ENCODE measurements at places on chromosomes 1 and 21. TPM values are rescaled to one million over a fixed set of nuclear protein-coding genes. Genes with fewer than 3 reads are reported as not detected.
A peak's percentile ranks its signal among the peaks of the same experiment; 100 is the strongest.

- no peak for DNase-seq
These were observed 43.2 kb downstream of the SDCCAG8 start for GRCh38 chr1:243299069-243299468.

DNA sequence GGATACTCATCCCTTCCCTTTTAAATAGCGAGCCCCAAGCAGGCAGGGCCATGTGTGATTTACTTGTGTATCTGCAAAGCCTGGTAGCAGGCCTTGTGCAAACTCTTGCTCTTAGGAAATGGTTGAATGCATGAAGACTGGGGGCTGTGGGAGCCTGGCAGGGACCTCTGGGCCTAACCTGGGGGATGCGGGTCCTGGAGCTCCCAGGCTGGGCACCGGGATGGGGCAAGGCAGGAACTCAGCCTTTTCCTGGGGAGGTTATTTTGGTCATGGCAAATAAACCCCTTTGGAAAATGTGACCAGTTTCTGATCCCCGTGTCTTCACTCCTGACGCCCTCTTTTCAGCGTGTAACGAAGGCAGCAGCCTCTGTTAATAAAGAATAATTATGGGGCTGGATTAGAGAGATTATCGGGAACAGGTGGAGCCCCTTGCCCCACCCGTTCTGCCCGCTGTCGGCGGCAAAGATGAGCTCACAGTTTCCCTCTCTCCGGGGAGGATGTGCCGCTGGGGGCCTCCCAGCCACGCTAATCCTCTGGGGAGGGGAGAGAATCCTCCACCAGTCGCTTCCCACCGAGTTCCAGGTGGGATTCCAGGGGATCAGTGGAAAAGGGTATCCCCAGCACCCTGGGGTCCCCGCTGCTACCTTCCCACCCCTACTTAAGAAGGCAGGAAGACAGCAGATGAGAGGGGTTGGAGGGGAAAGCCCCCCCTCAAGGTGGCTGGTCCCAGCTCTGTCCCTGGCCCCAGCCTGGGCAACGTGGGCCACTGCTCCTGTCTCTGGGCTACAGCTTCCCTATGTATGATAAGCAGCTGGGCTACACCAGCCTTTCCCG lies 69.7 kb upstream of the WNT4 start:
- no peak for DNase-seq

DNA sequence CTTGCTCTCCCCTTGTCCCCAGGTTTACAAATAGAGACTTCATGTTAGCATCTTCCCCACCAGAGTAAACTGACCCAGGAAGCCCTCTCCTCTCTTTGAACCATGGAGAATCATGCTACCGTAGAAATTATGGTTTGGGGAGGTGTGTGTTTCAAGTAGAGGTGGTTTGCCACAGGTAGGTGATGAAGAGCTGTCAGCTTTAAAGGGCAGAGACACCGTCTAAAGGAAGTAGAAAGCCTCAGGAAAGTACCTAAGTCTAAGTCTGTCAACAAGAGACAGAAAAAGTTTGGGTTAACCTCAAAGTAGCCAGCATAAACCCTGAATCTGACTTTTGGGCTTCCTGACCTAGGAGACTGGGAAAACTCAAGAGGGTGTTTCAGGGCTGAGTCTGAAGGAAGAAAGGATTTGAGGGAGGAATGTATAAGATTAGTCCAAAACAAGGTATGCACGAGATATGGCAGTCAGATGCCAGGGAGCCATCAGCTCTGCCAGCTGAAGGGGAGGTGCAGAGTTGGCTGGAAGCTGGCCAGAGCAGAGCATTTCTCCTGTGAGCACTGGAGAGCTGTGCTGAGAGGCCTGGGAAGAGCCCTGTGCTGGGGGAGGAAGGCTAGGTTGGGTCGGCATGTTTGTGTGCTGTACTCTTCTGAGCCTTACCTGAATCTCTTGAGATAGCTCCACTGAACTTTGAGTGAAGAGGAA lies 14.3 kb downstream of the ADAMTSL4 start:
- DNase-seq: no peak

GRCh38 chr1:225926551-225927113 lies 2.6 kb upstream of the PYCR2 start:
- DNase-seq: no peak

- DNase-seq: no peak
These were observed 90.2 kb downstream of the ESRRG start for GRCh38 chr1:216632980-216633379.

GRCh38 chr1:212716161-212716560 lies 16.5 kb upstream of the BATF3 start:
- no peak for DNase-seq

DNA sequence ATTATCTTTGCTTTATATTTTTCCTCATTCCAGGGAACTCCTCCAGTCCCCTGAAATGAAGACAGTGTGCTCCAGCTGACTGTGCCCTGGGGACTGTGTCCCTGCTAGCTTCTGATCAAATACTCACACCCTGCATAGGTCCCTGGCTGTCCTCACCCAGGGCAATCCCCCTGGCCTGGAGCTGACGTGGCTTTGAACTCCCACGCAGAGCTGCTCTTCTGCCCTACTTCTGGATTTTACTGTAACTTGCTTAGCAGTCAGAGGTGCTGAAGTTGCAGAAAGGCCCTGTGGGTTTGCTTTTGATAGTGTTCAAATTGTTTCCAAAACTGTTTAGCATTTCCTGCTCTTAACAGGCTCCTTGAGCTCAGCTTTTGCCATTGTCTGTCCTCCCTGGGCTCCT lies 186.5 kb downstream of the FASLG start:
- DNase-seq: no peak

GRCh38 chr1:204577794-204578478 lies 61.7 kb downstream of the MDM4 start:
- no peak for DNase-seq

DNA sequence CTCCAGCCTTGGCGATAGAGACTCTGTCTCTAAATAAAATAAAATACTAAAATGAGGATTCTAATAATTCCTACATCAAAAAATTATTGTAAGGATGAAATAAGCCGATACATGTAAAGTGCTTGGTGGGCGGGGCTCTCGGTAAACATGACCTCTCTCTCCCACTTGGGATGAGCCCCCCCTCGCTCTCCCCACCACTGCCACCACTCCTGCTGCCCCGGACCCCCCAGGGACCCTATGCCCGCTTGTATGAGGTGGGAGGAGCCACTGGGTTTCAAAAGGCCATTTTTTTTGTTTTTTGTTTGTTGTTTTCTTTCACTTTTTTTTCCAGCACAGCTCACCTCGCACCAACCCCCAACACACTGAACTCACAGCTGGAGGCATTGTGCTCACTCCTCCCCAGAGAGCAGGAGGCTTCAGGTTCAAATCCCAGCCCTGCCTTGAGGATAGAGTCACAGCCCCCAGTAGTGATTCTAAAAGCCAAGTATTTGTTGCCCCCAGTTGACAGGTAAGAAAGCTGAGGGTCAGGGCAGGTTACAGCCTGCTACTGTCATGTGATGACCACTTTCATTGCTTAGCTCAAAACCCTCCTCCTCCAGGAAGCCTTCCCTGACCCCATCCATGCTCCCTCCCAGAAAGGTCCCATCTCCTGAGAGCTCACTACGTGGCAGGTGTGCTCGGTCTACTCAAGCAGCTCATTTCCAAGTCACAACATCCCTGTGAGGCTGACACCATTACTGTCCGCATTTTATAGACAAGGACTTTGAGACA lies 4.2 kb downstream of the SDC3 start:
- no peak for DNase-seq

GRCh38 chr21:44838039-44838895 lies 20.4 kb upstream of the SUMO3 start:
- DNase-seq: no peak

- DNase-seq: no peak
These were observed 108.7 kb upstream of the NFIA start for GRCh38 chr1:60973668-60974067.

- DNase-seq: no peak
These were observed 9.2 kb downstream of the DNAH14 start for GRCh38 chr1:224938652-224939051.

GRCh38 chr1:156750711-156751450 lies 594 bp downstream of the HDGF start:
- no peak for DNase-seq

- DNase-seq: no peak
These were observed 17.5 kb downstream of the DIO1 start for GRCh38 chr1:53911442-53911841.

DNA sequence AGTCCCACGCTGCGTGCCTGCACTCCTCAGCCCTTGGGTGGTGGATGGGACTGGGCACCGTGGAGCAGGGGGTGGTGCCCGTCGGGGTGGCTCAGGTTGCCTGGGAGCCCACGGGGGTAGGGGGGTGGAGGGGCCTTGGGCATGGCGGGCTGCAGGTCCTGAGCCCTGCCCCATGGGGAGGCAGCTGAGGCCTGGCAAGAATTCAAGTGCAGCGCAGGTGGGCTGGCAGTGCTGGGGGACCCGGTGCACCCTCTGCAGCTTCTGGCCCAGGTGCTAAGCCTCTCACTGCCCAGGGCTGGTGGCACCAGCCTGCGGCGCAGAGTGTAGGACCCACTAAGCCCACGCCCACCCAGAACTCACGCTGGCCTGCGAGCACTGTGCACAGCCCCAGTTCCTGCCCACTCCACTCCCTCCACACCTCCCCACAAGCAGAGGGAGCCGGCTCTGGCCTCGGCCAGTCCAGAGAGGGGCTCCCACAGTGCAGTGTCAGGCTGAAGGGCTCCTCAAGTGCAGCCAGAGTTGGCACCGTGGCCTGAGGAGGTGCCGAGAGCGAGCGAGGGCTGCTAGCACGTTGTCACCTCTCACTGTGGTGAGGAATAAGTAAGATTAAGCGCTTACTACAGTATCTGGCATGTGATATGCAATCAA lies 12.8 kb downstream of the TNNI3K start:
- no peak for DNase-seq

- DNase-seq: no peak
These were observed 36.7 kb upstream of the TTC4 start for GRCh38 chr1:54678776-54679643.

DNA sequence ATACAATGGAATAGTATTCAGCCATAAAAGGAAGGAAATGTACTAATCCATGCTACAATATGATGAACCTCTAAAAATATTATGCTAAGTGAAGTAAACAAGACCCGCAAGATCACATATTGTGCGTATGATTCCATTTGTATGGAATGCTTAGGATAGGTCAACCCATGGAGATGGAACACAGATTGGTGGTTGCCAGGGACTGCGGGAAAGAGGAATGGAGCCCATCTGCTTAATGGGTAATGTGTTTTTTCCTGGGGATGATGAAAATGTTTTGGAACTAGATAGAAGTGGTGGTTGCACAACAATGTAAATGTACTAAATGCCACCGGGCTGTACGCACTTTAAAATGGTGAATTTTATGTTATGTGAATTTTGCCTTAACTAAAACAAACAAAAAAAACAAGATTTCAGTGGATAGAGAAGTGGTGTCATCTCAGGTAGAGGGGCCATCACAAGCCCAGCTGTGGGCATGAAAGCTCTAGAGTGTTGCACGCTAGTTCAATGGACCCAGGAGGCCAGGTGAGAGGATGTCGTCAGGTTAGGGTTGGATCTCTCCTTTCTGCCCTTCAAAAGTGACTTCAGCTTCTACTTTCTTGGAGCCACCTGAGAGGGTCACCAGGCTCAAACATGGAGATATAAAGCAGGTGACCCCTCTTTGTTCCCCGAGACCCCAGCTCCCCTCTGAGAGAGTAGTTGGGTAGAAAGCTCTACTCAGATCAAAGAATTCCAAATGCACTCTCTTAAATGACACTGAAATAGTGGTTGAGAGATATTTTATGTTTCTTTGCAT lies 2.5 kb downstream of the C1orf115 start:
- DNase-seq: no peak

GRCh38 chr1:62398377-62398776 lies 38.5 kb upstream of the USP1 start:
- DNase-seq: no peak

GRCh38 chr1:79197421-79197820 lies 190.9 kb upstream of the ADGRL4 start:
- peak; percentile 13 for DNase-seq

DNA sequence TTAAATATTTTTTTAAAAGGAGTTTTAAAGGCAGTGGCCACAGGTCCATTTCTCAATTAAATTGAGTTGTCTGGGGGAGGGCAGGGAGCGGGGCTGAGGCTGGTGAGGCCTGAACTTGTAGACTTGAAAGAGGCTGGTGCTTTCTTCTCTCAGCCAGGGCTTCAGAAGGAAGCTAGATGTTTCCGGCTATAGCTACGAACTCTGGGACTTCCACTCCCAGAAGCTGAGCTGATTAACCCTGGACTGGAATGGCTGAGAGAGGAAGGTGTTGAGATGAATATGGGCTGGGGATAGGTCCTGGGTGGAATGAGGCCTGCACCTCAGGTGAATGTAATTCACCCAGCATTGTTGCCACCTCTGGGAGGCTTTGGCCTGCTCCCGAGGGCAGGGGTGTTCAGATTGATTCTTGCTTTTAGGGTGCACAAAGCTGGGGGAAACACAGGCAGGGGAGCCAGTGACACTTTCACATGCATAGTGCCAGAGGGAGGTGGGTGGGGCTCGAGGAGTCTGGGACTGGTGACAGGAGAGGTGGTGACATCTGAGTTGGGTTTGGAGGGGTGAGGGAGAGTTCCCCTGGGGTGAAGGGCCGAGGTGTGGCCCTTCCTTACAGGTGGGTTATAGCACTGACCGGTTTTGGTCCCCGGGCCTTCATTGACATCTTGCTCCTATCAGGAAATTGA lies 18.2 kb downstream of the LDLRAP1 start:
- no peak for DNase-seq

- DNase-seq: no peak
These were observed 18.5 kb upstream of the LHX8 start for GRCh38 chr1:75115654-75116053.

- DNase-seq: no peak
These were observed 636.4 kb downstream of the SMYD3 start for GRCh38 chr1:245870698-245871097.

GRCh38 chr1:32903991-32904785 lies 3.0 kb upstream of the TMEM54 start:
- DNase-seq: no peak

The ROR1 gene
- 11.9 TPM for polyA plus RNA-seq

The OR2L13 gene
- not detected for polyA plus RNA-seq

The ADCY10 gene
- 0.21 TPM for polyA plus RNA-seq

The ACTL8 gene
- polyA plus RNA-seq: not detected

The NT5C1A gene
- 8.0 TPM for polyA plus RNA-seq

The AMIGO1 gene
- polyA plus RNA-seq: 4.1 TPM

The SCYL3 gene
- polyA plus RNA-seq: 14.3 TPM

The CCSAP gene
- polyA plus RNA-seq: 7.3 TPM

The ATP6V1G3 gene
- polyA plus RNA-seq: not detected

The CHAF1B gene
- 3.8 TPM for polyA plus RNA-seq

The CAPZA1 gene
- 78.0 TPM for polyA plus RNA-seq

The ZNF697 gene
- polyA plus RNA-seq: 8.6 TPM

The HSF2BP gene
- polyA plus RNA-seq: 0.93 TPM

The PDC gene
- polyA plus RNA-seq: not detected

The CFAP74 gene
- not detected for polyA plus RNA-seq

The G0S2 gene
- 7.1 TPM for polyA plus RNA-seq

The HSD3B1 gene
- 0.27 TPM for polyA plus RNA-seq
